ENCODE measurements at places on chromosomes 2 and 18.

GRCh38 chr2:221447310-221447709 is 124.8 kb downstream of the EPHA4 start:
- DNase-seq = no peak

DNA sequence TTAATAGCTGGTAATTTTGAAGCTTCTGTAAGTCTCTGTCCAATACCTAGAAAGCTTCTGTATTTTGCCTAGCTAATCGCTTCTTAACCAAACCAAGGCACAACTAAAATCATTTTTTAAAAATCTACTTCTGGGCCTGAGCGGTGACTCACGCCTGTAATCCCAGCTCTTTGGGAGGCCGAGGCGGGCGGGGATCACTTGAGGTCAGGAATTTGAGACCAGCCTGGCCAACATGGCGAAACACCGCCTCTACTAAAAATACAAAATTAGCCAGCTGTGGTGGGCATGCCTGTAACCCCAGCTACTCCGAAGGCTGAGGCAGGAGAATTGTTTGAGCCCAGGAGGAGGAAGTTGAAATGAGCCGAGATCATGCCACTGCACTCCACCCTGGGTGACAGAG is 148.6 kb upstream of the FIGN start:
- no peak for DNase-seq

DNA sequence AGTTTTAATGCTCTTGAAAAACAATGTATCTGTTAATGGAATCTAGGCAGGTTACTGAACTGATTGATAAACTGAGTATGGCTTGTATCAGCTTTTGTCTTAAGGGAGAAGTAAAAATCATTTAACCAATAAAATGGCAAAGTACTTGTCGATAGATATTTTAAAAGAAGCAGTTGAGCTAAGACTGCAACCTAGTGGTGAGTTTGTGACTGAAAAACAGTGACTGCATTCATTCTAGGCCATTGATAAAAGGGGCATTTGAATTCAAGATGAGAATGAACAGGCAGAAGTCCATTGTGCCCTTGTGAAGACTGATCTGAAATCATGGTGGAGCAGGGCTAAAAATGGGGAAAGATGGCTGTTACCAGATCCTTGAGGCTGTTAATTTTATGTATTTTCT is 59.4 kb upstream of the MSTN start:
- DNase-seq = no peak

DNA sequence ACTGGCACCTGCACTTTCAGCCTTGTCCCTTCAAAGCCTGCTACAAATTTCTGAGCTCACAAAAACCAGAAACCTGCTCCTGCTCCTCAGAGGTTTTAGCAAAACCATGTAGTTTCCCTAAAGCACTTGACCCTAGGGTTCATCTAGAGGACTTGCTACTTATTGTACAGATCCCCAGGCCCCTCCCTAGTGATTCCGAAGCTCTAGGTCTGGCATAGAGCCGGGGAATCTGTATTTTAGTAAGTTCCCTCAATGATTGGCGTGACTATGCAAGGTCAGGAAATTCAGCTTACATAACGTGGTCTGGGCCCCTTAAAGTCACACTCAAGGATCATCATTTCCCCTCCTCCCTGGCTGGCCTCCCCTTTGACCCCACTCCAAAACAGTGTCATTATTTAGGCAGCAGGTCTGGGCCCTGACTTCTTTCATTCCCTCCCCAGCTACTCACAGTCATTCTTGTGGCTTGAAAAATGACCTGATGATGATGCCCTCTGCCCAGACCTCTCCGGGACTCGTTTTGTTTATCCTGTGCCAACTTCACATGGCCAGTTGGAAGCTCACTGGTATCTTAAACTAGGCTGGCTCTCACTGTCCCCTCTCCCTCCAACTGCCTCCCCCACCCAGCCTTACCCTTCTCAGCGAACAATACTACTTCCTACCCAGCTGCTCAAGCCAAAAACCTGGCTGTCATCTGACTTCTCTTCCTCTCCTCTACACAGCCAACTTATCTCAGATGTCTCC is 36.0 kb downstream of the WDFY1 start:
- no peak for DNase-seq

DNA sequence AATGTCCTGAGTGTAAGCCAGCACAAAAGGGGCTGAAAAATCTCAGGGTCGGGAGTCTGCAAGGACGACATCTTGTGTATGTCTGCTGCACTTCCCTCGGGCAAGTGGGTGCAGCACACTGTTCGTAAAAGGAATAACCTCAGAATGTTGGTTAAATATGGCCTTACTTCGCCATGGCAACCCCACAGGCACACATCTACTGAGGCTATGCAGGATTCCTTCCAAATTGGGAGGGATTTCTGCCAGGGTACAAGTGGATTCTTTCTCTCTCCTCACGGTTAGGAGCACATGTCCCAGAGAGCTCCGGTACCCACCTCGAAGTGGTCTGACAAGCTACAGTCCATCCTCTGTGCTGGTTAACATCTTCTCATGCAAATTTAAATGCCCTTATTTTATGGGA is 277.7 kb upstream of the PXDN start:
- no peak for DNase-seq

GRCh38 chr2:71901466-71901865 is 246.2 kb downstream of the CYP26B1 start:
- no peak for DNase-seq

- DNase-seq = no peak
These were observed 21.1 kb downstream of the SERPINE2 start for GRCh38 chr2:224017957-224018356.

DNA sequence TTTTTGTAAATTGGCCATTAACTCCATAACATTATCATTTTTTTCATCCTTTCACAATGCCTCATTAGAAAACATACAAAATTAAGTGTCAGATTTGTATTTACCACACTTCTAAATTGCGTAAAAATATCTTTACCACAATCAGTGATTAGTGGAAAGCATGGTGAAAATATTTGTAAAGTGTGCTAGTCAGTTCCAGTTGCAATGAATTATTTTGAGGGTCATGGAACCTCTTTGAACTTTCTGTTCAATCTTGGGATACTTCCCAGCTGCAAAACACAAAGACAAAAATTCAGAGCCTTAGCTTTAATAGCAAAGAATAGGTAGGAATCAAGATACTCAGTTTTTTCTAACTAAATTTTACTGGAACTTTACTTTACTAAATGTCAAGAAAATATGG is 4.0 kb upstream of the COL3A1 start:
- no peak for DNase-seq

GRCh38 chr2:20225294-20226151 is 593 bp upstream of the SDC1 start:
- no peak for DNase-seq

DNA sequence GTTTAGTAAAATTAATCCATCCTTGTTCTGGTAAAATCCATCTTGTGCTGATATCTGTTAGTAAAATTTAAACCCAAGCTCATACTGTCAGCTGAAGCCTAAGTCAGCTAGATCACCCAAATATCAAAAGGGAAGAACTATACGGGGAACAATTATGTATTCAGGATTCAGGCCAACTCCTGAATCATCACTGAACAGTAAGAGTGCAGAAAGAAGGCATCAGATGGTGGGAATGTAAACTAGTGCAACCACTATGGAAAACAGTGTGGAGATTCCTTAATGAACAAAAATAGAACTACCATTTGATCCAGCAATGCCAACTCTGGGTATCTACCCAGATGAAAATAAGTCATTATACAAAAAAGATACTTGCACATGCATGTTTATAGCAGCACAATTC is 81.8 kb downstream of the RAPGEF4 start:
- no peak for DNase-seq

- no peak for DNase-seq
These were observed 18.6 kb upstream of the SCRN3 start for GRCh38 chr2:174376967-174377366.

DNA sequence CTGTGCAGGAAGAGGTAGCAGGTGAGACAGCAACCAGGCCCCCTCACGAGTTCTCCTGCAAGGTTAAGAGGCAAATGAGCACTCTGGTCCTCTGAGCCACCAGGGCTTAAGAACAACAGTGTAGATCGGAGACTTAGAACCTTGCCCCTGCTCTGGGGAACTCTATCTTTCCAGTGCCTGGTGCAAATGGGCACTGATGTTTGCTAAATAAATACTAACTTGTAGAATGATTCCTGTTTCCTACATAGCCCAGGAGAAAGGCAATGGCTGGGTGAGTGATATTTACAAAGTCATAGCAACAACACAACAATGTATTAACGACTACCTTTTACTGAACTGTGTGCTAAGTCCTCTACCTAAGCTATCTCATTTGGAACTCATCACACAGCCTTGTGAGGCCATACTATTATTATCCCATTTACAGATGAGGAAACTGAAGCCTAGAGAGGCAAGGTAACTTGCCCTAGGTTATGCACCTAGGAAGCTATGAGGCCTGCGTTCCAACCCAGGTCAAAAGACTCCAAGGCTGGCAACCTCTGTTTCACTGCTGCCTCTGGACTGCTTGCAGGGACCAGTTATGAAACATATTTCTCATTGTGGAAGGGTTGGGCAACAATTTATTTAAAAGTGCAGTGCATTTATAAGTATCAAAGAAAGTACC is 4.3 kb downstream of the ATP8B1 start:
- DNase-seq = no peak

GRCh38 chr2:170680172-170680941 is 34.8 kb upstream of the SP5 start:
- DNase-seq = no peak

DNA sequence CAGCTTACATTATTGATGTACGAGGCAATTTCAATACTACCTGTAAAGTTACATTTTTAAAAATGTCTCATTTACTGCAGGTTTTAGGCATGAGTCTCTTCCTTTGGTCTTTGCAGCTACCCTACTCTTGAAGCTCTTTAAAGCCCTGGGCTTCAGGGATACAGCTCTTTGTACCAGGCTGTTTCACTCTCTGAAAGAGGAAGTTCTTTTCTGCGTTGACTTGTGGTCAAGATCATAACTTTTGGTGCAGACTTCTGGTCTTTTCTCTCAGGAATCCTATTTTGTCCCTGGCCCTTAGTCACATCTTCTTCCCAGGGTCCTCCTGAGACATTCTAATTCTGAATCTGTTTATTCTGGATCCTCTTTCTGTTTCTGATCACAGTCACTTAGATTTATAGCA is 16.6 kb upstream of the HRH4 start:
- no peak for DNase-seq

DNA sequence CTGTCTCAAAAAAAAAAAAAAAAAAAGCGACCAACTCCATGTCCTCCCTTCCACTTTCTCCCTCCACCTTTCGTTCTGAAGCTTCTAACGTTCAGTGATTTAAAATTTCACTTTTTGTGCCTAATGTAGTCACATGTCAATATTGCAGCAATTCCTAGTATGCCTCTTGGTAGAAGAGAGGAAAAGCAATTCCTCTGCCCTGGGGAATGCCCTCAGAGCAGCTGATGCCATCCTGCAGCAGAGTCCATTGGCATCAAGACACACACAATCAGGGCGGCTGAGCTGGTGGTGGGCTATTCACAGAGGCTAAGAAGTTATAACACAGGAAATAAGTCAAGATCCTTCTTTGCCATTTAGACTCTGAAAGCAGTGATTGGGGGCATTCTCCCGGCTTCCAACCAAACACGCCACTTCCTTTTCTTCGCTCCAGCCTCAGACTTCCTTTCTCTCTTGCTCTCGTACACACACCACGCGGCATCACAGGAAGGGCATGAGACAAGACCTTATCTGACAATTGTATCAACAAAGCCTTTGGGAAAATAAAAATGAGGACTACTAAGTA is 71.9 kb downstream of the MOGAT1 start:
- DNase-seq = no peak

DNA sequence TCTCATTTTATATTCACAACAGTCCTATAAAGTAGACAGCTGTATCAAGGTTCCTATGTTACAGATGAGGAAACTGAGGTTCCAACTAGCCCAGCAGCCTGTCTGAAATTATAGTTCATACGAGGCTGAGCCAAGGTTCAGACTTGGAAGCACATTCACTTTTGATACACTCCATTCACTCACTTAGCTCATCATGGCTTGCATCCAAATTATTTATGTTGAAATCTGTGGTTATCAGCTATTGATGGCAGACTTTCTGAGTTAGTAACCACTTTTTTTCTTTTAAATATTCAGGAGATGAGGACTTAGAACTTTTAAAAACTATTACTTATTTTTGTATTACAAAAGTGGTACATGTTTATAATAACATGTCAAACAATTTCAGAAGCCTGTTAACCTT is 188.2 kb downstream of the MTX2 start:
- DNase-seq = no peak

GRCh38 chr2:119731983-119732382 is 27.7 kb upstream of the PTPN4 start:
- DNase-seq = no peak

DNA sequence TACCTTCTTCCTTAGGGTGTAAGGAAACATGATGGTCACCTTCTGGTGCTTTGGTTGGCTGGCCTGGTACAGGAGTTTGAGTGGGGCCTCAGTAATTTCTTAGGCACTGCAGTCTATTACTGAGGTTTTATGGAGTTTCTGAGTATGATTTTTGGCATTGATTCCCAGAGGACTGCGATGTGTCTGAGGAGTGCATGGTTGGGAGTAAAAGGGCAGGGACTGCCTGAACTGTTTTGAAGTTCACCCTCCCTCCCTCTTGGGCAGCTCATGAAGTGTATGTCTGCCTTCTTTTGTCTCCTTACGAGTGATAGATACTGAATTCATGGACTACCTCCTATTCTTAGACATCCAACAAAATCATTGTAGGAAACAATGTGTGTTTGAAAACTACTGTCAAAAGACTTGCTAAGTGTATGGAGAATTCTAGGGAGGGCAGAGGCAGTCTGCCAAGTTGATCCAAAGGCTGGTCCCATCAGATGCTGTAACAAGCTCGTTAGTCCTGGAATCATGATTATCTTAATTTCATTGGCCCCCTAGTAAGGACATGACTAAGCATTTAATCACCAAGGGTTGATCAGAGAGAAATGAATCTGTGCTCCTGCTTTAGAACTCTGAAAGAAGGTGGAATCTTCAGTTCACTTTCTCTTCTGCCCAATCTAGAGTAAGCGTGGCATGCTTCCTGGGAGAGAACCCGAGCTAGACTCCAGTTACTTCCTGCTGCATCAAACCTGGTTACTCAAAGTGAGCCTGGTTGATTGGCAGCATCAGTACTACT is 26.5 kb downstream of the LYPD6B start:
- DNase-seq = no peak

DNA sequence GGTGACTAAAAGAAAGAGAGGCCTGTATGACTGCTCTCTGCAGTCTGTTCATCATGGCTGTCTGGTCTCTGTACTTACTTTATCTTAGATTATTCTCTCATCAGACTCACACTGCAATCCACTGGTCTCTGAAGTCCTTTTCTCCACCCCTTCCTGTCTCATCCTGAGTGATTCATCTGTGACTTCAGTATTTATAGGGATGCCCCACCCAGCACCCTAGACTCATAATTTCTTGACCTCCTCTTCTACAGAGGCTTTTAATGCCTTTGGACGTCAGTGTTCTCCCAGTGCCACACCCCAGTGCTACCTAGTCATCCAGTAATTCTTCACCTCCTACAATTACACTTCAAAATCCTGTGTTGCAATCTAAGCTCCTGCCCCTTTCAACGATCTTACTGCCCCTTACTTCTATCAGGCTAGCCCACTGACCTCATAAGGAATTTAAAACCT is 14.9 kb upstream of the ITPRID2 start:
- DNase-seq = no peak

DNA sequence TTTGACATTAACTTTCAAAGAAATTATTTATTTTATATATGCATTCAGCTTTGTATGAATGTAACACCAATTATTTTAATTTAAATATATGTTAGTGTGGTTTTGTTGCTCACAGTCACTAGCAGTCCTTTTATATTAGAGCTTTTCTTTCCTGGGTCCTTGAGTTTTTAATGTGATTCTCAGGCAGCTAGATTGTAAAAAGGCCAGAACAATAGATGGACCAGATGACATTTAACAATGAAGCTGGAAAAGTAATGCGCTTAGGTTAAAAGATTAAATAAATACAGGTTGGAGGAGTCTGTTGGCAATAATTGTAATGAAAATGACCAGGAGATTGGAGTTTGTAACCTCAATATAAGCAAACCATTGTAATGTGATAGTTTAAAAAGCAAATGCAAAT is 171.1 kb downstream of the FTCDNL1 start:
- DNase-seq = no peak

Measured in AML-193 (cell line).